CD4-positive, alpha-beta T cell treated with Interleukin-4 for 1 hour (primary cell): ENCODE measurements at places on chromosomes 4 and X.

GRCh38 chrX:19752043-19752442 is 135.4 kb downstream of the SH3KBP1 start:
- DNase-seq, result no peak

GRCh38 chr4:91373546-91373945 is 930.2 kb upstream of the GRID2 start:
- DNase-seq, result no peak

DNA sequence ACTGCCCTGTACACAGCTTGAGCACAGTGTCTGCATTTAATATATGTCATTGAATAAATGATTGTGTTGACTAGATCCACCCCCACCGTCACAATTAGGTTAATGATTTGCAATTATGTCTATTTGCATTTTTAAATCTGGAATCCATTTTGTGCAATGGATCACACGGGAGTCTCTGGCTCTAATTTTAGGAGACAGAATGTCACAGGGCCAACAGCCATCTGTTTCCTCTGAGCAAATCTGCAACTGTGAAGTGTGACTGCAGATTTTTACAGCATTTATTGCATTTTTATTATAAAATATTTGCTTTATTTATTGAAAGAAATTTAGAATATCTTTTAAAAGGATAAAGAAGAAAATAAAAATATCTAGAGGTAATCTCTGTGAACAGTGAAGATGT is 316.8 kb downstream of the HS3ST1 start:
- no peak for DNase-seq

DNA sequence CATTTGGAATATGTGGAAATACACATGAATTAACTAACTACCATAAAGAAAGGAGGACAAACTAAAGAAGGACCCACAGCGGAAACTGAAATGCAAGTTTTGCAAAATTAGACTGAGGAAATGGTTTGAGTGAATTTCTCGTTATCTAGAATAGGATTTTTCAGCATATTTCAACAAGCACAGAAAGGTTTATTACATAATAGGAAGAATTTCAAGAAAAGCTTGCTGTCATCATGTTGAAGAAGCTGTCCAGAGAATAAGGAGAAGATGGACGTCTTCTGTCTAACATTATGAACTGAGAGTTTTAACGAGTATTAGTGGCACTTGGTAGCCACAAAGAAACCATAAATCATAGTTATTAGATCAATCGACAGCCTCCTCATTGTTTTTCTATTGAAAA is 45.0 kb downstream of the TEC start:
- DNase-seq, result no peak

DNA sequence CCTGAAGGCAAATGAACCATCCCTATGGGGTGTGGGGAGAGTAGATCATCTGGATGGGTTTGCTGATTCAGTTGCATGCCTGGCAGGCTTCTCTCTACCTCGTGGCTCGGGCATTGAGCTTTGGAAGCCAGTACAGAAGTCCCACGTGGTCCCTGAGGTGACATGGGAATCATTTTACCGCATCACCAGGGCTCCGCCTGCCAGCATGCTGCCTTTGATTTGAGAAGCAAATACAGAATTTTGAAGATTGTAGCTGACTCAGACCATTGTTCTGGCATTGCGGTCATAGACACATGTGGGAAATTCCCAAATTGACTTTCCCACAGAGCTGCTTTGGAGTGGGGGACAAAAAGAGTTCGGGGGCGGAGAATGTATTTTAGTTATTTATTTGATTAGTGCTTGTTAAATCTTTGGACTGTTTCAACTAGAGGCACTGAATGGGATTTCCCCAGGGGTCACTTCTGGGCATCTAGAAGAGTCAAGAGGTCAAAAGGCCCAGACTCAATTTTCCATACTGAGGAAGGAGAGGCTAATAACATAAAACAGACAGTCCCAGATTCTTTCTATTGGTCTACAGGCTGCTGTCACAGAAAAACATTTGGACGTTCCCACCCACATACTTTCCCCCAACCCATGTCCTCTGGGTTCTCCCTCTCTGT is 79.3 kb downstream of the NHSL2 start:
- no peak for DNase-seq

DNA sequence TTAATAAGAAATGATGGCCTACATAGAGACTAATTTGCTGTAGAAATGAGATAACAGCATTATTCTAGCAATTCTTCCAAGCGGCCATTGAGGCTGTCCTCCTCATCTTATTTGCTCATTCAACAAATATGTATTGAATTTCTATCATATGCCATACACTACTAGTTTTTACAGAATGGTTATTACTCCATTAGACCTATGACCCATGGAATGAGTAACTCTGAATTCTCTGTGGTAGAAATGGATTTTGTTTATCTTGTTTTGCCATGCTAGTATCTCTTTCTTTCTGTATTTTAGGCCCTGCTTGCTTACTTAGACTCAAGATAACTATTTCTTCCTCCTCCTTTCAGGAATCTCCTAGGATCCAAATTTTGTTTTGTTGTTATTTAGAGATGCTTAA is 103.5 kb downstream of the RPA4 start:
- DNase-seq, result no peak

DNA sequence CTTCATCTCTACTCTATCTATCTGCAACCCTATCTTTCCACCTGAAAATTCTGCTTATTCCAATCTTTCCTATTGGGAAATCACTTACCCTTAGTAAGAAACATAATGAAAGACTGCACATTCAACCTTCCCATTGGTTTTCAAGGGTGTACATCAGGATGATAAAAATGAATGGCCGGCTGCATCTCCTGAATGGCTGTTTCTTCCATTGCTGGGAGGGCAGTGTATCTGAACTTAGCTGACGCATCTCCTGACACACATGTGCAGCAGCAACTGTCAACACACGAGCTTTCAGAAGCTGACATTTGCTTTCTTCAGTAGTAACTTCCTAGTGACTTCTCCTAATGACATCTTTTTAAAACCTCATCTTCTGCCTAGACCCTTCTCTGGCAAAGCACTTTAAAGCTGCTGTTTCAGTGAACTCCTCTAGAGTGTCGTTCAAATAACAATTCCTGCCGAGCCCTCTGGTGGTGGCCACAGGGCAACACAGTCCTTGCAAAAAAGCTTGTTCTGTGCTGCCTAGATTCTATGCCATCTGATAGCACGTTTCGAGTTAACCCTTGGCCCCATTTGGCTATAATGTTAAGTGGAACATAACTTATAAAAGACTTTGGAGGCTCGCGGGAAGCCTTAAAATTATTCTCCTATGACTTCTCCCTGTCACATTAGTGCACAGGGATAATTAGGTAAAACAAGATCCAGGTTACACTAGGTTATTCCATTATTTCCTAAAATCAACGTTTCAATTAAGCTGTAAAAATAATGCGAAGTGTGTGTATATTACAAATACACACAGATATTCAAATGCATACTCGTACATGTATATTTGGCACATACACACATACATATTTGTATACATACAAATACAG is 2340.7 kb downstream of the PCDH7 start:
- no peak for DNase-seq

DNA sequence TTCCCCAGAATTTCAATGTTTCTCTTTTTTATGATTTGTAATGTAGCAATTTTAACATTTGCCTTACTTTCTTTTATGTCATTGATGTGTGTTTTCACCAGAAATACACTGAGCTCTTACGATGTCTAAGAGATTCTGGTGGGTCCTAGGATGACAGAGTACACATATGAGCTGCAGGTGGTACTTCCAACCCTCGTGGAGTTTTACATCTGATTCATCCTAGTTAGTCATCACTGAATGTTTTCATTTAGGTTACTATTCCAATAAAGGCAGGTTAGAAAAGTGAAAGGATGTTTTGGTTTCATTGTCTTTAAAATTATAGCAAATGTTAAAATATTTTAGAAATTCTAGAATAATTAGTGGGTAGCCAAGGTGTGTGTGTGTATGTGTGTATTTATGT is 605.9 kb downstream of the ADGRL3 start:
- DNase-seq, result no peak
